ENCODE measurements at places on chromosomes 16 and 17.

GRCh38 chr17:5362162-5362811 lies 57.2 kb downstream of the NUP88 start:
- no peak for DNase-seq

- no peak for DNase-seq
Measured at GRCh38 chr16:1573301-1573700, 38.6 kb downstream of the IFT140 start.

DNA sequence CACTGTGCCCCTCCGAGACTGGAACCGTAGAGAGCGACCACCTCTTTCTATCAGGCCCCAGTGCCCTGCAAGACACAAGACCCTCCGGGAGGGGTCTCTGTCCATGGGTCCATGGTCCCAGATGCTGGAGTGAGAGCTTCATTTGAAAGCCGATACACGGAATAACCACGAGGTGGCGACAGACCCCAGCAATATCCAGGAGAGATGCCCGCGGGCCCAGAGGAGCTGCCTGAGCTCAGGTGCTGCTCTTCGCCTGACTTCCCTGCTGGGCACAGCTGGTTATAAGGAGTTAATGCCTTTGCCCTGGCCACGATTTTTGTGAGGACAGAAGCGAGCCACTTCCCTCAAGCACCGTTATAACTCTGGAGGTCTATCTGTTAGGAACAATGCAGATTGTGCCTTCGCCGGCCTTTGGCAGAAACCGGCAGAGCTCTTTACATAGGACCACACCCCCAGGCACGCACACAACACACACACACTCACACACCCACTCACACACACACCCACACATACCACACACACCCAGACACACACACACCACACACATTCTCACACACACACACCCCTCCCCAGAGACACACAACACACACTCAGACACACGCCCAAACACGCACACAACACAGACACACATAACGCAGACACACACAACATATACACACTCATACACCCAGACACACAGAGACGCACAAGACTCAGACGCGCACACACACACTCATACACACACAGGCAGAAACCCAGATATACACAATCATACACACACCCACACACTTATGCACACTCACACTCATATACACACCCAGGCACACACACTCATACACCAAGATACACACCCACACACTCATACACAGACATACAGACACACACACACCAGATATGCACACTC lies 436.4 kb downstream of the SOX9 start:
- peak; percentile 72 for DNase-seq

DNA sequence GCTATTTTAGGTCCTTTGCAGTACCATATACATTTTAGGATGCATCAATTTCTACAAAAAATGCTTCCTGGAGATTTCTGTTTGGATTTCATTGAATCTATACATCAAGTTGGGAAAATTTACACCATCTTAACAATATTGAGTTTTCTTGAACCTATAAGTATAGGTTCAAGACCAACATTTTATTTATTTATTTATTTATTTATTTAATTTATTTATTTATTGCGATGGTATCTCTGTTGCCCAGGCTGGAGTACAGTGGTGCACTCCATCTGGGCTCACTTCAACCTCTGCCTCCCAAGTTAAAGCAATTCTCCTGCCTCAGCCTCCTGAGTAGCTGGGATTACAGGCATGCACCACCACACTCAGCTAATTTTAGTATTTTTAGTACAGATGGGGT lies 125.0 kb upstream of the HS3ST2 start:
- no peak for DNase-seq

GRCh38 chr17:21291357-21291756 lies 6.8 kb downstream of the MAP2K3 start:
- DNase-seq: no peak
